Omental fat pad (tissue), 4 donors: ENCODE measurements at places on chromosomes 1 and 21. TPM values are rescaled to one million over a fixed set of nuclear protein-coding genes. Genes with fewer than 3 reads are reported as not detected.

CYP4Z1 gene
- 2.5 TPM for total RNA-seq

AQP10 gene
- total RNA-seq: 0.25 TPM

RPE65 gene
- total RNA-seq: not detected

KHDRBS1 gene
- total RNA-seq: 52.1 TPM

ANKRD34A gene
- 1.7 TPM for total RNA-seq

SLC30A2 gene
- not detected for total RNA-seq

STIL gene
- 1.0 TPM for total RNA-seq

CCDC185 gene
- not detected for total RNA-seq

SCYL3 gene
- 12.1 TPM for total RNA-seq

OR2M4 gene
- not detected for total RNA-seq

GOLT1A gene
- total RNA-seq: not detected

GRCh38 chr1:151058692-151059091 lies 730 bp downstream of the CDC42SE1 start:
- DNase-seq: no peak

- DNase-seq: no peak
Observed at GRCh38 chr1:146020058-146021049, 1.2 kb downstream of the HJV start.

GRCh38 chr1:34874296-34874952 lies 14.9 kb upstream of the SMIM12 start:
- DNase-seq: no peak

GRCh38 chr1:12521096-12521495 lies 96.9 kb downstream of the DHRS3 start:
- no peak for DNase-seq

DNA sequence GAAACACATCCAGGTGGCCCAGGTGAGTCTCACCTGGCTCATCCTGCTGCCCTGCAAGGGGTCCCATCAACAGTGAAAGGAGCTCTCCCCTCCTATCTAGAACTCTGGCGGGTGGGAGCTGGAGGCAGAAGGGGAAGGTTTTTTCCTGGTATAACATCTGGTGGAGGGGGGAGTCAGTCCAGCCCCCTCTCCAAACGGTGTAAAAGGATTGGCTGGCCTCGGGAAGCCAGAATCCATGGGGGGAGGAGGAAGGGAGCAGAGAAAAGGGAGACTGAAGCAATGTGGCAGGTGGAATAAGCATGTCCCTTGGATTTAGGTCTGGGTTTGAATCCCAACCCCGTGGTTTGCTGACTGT lies 1.2 kb upstream of the CAMK2N1 start:
- DNase-seq: no peak

GRCh38 chr1:203287109-203287893 lies 18.0 kb upstream of the BTG2 start:
- DNase-seq: no peak

DNA sequence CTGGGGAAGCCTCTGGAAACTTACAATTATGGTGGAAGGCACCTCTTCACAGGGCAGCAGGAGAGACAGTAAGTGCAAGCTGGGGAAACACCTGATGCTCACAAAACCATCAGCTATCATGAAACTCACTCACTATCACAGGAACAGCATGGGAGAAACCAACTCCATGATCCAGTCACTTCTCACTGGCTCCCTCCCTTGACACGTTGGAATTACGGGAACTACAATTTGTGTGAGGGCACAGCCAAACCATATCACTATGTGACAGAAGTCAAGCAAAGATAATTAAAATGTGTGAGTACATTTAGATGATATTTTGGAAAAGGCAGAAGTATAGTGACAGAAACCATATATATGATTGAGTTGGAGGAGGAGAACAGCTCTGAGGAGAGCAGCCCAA lies 474.0 kb upstream of the OLFM3 start:
- no peak for DNase-seq

DNA sequence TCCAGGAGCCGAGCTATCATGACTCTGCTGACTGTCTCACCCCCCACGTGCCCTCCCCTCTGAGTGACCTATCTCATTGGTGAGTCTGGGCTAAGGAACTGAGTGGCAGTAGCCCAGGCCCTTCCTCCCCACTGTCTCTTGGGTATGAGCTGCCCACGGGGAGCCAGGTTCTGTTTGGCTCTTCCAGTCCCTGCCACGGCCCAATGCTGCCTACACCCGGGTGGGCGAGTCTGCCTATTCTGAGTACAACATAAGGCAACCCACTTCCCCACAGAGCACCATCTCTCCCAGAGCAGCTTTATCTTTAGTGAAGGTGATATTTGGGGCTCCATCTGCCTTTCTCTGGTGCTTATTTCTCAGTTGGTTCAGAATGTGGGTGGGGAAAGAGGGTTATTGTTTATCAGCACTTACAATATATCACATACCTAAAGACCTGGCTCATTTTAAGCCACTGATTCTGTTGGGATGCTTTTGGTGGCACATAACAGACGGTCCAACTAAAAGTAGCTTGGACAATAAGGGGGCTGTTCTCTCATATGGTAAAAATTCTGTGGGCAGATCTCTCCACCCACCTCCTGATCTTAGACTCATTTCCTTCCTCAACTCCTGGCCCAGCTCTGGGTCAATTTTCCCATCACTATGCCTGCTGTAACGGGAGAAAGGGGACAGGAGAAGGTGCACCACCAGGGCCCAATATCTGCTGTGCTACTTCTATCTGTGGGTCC lies 27.7 kb upstream of the VWA5B1 start:
- DNase-seq: no peak

DNA sequence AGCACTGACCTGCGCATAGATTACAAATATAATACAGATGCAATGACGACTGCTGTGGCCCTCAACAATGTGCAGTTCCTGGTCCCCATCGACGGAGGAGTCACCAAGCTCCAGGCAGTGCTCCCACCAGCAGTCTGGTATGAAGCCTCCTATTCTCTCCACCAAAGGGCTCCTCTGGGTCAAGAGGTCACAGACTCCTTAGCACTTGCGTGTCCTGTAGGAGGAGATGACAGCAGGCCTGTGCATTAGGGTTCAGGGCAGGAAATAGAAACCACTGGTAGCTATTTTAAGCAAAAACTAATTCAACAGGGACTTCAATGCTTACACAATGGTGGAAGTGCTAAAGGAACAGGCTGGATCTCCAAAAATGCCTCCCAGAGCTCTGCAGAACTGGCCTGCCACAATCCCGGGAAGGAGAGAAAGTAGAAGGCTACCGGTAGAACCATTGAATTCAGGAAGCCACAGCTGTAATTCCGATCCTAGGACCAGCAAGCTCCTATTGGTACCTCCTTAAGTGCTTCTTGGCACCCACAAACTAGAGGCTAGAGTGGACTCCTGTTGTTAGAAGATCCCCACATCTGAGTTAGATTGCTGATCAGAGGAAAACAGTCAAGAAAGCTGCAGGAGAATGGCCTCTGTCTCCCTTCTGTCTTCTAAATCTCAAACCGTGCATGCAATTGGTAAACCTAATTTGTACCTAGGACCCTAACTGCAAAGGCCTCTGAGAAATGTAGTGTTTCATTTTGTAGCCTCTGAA lies 12.7 kb upstream of the DYNLT5 start:
- no peak for DNase-seq

DNA sequence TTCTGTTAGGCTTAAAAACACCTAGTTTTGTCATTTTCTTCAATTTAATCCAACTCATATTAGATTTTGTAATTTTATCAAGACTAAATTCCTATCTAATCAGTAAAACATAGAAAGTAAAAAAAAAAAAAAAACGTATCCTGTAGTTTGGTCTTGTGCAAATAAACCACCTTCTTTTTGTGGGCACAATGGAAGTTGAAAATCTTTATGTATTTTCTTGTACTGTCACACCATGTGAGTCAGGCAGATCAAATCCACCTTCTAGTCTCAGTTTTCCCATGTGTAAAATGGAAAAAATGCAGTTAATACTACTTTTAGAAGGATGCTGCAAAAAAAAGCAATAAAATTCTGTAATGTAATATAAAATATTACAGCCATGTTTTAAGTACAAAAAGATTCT lies 129.8 kb downstream of the CYYR1 start:
- no peak for DNase-seq

DNA sequence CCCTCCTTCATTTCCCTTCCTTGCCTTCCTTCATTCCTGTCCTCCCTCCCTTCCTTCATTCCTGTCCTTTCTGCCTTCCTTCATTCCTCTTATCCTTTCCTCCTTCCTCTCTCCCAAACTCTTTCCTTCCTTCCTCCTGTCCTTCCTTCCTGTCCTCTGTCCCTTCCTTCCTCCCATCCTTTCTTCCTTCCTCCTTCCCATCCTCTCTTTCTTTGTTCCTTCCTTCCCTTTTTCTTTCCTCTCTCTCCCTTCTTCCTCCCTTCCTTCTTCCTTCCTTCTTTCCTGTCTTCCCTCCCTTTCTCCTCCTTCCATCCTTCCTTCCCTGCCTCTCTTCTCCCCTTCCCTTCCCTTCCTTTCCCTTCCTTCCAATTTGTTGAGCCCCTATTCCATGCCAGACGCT lies 15.8 kb upstream of the JUN start:
- DNase-seq: no peak

- no peak for DNase-seq
Observed at GRCh38 chr1:39829791-39830533, 41.3 kb upstream of the BMP8B start.

- DNase-seq: no peak
Observed at GRCh38 chr1:215636258-215636965, 69.3 kb downstream of the KCTD3 start.

DNA sequence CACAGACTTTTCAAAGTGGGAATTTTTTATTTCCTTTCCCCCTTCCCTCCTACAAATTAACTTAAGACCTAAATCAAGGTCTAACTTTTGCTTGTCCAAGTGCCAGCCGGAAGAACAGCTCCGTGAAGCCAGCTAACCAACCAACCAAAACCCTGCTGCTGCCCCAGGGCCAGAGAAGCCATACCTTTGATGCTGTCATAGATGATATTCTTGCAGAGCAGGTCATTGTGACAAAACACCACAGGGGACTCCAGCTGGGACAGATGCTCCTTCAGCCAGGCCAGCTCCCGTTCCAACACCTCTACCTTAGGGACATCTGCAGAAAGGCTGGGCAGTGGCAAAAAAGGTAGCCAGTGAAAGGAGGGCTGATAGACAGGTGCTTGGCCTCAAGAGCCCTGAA lies 10.7 kb downstream of the ETNK2 start:
- DNase-seq: no peak

- DNase-seq: no peak
Observed at GRCh38 chr1:61386770-61387169, 304.4 kb downstream of the NFIA start.

GRCh38 chr1:28139025-28139712 lies 37.3 kb downstream of the PTAFR start:
- DNase-seq: no peak

- DNase-seq: no peak
Observed at GRCh38 chr1:247401310-247402119, 14.5 kb upstream of the NLRP3 start.

GRCh38 chr1:36675106-36675505 lies 192.4 kb upstream of the CSF3R start:
- no peak for DNase-seq

DNA sequence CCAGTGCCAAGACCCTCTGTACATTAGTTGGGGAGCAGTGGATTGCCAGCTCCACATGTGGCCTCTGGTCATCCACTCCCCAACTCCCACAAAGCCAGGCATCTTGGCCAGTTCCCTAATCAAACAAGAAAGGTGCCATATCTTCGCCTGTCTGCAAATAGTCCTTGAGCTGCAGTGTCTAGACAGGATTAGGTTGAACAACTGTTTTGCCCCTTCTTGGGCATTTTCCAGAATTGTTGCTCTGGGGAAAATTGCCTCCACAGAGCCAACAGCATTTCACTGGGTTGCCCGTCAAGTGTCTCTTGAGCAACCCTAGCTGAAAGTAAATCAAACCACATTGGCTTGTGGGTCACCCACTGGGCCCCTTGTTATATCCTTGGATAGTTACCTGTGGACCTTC lies 109.3 kb downstream of the GDAP2 start:
- DNase-seq: no peak

DNA sequence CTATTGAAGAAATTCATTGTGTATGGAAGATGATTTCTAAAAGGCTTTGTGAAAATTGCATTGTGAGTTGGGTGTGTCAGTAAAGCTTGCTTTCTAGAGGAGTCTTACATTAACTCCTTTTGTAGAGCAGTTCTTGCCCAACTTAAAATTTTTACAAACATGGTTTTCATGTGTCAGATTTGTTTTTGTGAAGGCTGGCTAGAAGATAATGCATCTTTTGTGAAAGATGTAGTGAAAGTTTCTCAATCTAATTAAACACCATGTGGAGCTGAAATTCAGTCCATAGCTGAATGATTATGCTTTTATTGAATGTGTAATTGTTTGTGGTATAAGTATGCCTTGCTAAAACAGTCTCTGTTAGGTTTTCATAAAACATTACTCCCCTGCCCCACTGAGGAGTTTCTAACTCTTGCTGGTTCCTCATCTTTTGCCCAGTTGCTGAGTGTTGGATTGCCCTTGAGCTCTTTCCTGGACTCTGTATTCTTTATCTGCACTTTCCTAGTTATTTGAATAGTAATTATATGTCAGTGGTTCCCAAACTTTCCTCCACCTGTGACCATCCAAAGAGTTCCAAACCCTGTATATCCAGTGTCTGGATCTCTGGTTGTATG lies 38.0 kb downstream of the KCTD3 start:
- no peak for DNase-seq

DNA sequence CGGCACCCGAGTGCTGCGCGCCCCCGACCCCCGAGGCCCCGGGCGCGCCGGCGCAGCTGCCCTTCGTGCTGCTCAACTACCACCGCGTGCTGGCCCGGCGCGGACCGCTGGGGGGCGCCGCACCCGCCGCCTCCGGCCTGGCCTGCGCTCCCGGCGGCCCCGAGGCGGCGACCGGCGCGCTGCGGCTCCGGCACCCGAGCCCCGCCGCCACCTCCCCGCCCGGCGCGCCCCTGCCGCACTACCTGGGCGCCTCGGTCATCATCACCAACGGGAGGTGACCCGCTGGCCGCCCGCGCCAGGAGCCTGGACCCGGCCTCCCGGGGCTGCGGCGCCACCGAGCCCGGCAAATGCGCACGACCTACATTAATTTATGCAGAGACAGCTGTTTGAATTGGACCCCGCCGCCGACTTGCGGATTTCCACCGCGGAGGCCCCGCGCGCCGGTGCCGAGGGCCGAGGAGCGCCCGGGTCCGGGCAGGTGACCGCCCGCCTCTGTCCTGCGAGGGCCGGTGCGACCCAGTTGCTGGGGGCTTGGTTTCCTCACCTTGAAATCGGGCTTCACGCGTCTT lies 49.0 kb downstream of the SIM2 start:
- DNase-seq: no peak

- no peak for DNase-seq
Observed at GRCh38 chr1:110672753-110673108, 2.0 kb downstream of the KCNA3 start.

GRCh38 chr1:64744492-64745180 lies at the start of gene RAVER2:
TSS of gene RAVER2 (plus strand) at chr1:64745075. CDS start at chr1:64745173, 98 bp downstream.
- DNase-seq: no peak

GRCh38 chr1:201724039-201724765 lies 104.8 kb upstream of the IPO9 start:
- no peak for DNase-seq

- DNase-seq: peak; percentile 56
Observed at GRCh38 chr21:36429947-36430546, 44.9 kb downstream of the CHAF1B start.
